ENCODE measurements at places on chromosomes 5 and 9.

- DNase-seq, result no peak
Observed at GRCh38 chr5:171702135-171702770, 83.4 kb upstream of the SMIM23 start.

DNA sequence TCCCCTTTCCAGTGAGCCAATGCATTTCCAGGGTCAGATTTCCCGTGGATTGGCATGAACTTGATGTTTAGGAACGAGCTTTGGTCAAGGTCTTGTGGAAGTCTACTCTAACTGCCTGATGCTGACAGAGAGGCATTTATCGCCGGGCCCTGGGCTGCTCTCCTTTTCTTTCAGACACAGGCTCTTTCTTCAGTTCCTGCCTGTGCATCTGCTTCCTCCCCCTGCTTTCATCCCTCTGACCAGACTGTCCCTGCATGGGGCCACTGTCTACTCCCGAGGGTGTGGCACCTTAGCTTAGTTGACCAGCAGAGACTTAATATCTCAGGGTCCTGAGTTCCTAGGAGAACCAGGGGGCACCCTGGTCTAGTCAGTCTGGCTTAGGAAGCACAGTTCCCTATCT, 41.2 kb downstream of the RALGPS1 start:
- DNase-seq, result no peak

GRCh38 chr5:154390096-154390495, 55.7 kb upstream of the SAP30L start:
- DNase-seq, result no peak

GRCh38 chr9:122140368-122141193, 19.0 kb downstream of the NDUFA8 start:
- no peak for DNase-seq

- DNase-seq, result no peak
Observed at GRCh38 chr9:129280623-129281271, 102.7 kb upstream of the IER5L start.

DNA sequence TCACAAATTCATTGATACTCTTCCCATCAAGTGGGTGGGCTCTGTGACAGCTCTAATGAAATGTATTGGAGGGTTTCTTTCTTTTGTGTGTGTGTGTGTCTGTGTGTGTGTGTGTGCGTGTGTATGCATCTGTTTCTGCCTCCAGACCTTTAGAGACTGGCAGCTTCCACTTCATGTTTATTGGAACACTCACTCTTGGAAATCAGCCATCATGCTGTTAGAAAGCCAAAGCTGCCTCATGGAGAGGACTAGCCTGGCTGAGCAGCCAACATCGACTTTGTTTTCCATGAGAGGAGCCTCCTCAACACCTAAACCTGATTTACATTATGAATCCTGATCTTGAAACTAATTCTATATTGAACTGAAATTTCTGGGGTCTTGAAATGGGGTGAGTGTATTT, 128.5 kb upstream of the FAM174A start:
- no peak for DNase-seq

DNA sequence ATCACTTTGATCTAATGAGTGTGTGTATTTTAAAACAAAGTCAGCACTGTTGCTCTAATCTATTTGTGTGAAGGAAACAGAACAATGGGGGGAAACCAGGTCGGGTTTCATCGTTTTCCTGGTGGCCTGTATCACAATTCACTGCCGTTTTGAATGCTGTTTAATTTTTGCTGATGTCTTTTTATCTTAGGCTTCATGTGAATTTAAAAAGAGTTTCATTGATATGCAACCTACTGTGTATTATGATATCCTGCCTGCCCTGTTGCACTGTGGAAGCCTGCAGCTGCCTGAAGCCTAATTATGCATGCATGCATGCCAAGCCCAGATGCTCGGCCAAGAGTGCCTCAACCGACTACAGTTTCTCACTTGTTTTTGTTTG, 307.5 kb downstream of the ZNF608 start:
- DNase-seq, result peak; percentile 25

- DNase-seq, result peak; percentile 70
Observed at GRCh38 chr5:103224118-103224893, 34.3 kb upstream of the MACIR start.

DNA sequence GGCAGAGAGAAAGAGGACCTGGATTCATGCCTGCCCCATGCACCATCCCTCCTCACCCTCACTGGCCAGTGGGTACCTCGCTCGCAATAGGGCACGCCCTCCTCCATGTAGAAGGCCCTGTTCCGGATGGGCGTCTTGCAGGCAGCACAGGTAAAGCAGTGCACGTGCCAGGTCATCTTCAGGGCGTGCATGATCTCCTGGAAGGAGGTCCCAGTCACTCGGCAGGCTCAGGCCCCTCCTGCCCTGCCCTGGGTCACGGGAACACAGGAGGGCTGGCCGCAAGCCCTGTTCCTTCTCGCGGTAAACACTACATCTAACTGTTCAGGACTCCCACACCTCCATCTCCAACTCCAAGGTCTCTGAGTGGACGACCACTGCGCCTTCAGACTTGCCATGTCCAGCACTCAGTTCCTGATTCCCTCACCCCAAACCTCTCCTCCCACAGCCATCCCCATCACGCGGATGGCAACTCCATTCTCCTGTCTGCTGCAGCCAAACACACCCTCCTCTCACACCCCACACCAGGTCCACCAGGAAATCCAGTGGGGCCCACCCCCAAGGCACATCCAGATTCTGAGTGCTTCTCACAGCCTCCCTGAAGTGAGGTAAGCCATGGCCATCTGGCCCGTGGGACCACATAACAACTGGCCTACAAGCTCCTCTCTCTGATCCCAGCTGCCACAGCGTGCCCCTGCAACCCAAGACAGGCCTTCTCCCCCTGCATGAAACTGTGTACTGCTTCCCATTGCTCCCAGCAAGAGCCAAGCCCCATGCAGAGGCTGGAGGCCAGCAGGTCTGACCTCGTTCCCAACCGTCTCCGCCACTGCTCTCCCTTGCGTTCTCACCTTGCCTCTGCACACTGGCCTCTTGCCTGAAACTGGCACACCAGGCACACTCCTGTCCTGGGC, 10.8 kb upstream of the DBN1 start:
- DNase-seq, result no peak

- DNase-seq, result no peak
Observed at GRCh38 chr5:144395704-144396103, 225.0 kb downstream of the KCTD16 start.

DNA sequence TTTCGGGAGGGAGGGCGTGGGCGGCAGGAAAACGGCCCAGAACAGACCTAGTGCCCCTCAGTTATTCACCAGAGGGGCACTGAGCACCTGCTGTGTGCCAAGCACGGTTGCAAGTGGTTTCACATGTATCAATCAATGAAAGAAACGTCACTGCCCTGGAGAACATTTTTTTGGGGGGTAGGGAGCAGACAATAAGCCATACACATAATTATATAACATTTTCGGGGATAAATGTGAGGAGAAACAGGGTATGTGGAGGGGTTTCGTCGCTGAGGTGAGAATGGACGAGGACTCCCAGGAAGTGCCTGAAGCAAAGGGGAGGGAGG, 444 bp upstream of the ZNF354A start:
- DNase-seq, result no peak

GRCh38 chr5:160133071-160133917, 14.0 kb upstream of the PWWP2A start:
- no peak for DNase-seq

DNA sequence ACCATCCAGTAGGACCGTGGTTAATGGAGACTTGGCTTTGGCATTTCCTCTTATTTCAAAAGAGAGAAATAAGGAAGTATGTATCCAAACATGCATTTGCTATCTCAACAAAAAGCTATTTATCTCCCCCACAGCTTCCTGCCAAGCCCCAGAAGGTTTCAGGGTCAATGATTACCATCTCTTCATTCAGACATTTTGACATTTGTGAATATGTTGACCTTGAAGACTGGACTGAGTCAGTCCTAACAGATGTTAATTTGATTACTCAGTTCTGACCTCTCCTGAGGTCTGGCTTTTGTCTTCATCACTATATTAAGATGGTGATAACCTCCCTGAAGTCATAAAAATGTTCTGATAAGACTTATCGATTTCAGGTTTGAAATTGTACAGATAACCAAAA, 479.4 kb downstream of the AGTPBP1 start:
- peak; percentile 59 for DNase-seq

GRCh38 chr9:126407114-126407870, 80.7 kb downstream of the MVB12B start:
- DNase-seq, result no peak

GRCh38 chr9:136093995-136094881, 851 bp downstream of the NACC2 start:
- DNase-seq, result no peak

GRCh38 chr5:155649666-155650065, 636.1 kb downstream of the KIF4B start:
- DNase-seq, result no peak

- peak; percentile 44 for DNase-seq
Observed at GRCh38 chr5:119368238-119368630, 12.4 kb downstream of the TNFAIP8 start.

- no peak for DNase-seq
Observed at GRCh38 chr9:2725126-2725525, 7.8 kb downstream of the KCNV2 start.

DNA sequence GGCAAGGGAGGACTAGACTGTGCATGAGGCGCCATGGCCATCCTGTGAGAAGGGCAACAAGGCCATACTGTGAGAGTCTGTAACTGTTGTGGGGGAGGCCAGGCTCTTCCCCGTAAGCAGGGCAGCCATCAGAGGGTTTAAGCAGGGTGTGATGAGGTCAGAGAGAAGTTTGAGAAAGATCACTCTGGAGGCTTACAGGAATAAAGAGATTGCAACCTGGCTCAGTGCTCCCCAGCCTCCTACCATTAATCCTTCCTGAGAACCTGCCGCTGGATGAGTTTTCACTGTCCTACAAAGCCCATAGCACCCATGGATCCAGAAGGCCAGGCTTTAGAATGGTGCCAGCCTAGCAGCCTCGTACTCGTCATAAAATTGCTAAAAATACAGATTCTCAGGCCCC, 14.4 kb upstream of the TRMT10B start:
- no peak for DNase-seq

GRCh38 chr5:171475596-171475995, 56.1 kb downstream of the FGF18 start:
- no peak for DNase-seq

DNA sequence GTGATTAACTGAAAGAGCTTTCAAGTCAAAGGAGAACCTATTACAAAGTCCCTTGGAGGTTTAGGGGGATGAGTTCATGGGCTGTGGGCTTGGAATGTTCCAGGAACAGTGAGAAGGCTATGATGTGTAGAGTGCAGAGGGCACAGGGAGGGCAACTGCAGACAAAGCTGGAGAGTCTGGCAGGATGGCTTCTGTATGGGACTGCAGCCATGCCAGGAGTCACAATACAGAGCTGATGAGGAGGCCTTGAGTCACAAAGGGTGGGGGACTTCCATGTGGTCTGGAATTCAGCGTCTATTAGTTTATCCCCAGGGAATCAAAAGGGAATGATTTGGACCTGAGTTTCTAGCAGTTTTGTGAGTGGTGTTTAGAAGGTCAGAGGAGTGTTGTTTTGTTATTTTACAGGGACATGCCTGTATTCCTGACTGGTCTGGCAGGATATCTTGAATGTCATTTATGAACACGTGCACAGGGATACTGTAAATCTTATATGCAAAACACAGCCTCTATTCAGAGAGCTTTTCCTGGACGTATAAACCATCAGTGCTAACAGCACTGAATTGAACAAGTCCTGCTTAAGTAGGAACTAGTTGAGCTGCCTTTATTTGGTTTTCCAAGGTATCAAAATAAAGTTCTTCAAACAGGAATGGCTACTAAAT, 14.3 kb upstream of the TEK start:
- DNase-seq, result peak; percentile 97

GRCh38 chr5:120367896-120368634, 96.0 kb upstream of the PRR16 start:
- no peak for DNase-seq

DNA sequence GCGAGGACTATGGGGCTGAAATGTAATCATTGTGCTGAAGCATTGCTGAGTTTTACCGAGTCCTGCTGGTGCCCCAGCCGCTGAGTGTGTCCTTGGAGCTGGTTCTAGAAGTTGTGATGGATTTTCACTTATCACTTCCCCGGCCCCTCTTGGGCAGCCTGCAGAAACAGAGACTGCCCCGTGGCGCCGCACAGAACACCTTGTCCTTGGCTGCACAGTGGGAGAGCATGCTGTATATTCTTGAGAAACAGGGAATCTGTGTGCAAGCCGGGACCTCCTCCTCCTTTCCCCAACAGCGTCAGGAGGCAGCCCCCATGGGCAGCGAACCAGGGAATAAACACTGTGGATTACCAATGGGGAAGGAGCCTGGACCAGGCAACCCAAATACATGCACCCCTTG, 90.6 kb upstream of the RUFY1 start:
- DNase-seq, result no peak

DNA sequence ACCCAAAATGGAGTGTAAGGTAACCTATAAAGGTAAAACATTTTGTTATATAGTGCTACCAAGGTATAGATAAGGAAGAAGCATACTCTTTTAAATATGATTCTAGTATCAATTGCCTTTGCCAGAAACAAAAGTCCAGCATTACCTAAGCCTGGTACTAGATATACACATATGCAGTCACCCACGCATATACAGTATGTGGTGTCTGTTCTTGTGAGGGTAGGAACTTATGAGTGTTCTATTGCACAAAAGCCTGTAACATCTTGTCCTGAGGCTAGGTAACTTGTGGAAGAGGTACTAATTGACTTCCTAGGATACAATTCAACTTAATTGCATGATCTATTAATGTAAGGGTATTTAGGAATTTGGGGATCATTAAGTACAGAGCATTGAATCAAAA, 31.3 kb upstream of the IFNE start:
- DNase-seq, result no peak

- no peak for DNase-seq
Observed at GRCh38 chr5:138467711-138468132, 2.4 kb downstream of the EGR1 start.

GRCh38 chr9:27472195-27472594, 51.9 kb upstream of the IFNK start:
- DNase-seq, result no peak

DNA sequence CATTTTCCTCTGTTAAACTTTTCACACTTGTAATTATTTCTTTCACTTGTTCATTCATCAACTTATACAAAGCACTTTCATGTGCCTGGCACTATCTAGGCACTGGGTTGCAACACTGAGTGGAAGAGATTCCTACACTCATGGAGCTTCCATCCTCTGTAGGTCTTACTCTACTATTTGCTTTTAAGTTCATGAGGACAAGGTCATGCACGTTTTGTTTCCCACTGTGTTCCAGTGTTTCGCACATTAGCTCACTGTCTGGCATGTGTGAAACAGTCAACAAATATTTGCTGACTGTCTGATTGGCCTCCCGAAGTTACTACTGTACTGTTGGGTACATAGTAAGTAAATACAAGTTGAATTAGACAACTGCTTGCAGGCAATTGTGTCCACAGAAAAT, 87.9 kb upstream of the IFNK start:
- no peak for DNase-seq

DNA sequence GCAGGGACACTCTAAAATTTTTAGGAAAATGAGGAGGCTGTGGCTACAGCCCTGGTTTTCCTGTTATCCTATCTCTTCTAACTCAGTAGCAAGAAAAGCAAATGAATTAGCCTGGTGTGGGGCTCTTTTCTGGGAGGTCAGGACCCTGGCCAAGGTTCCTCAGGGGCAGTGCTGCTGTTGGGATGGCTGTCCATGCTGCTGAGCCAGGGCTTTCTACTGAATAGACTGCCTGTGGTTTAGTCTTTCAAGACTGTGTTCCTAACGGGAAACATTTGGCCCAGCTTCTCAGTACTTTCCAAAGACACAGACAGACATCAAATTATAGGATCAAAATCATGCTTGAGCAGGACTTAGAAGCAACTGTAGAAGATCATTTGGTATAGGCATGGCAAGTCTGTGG, 18.1 kb downstream of the TNC start:
- DNase-seq, result no peak

- peak; percentile 38 for DNase-seq
Observed at GRCh38 chr9:99680191-99680590, 141.5 kb upstream of the NR4A3 start.

- no peak for DNase-seq
Observed at GRCh38 chr5:154345255-154345952, 100.4 kb upstream of the SAP30L start.
